ENCODE measurements at places on chromosomes 11 and 22. TPM values are rescaled to one million over a fixed set of nuclear protein-coding genes. Genes with fewer than 3 reads are reported as not detected.

The KCNE3 gene
- not detected for polyA plus RNA-seq

The RPS6KA4 gene
- polyA plus RNA-seq = 10.4 TPM

The CDHR5 gene
- polyA plus RNA-seq = not detected

The PIWIL4 gene
- polyA plus RNA-seq = 0.73 TPM

The C11orf21 gene
- not detected for polyA plus RNA-seq

The HTATIP2 gene
- 48.4 TPM for polyA plus RNA-seq

Measured in GM12878 (cell line).